ENCODE measurements at places on chromosomes 16 and 17.
A peak's percentile ranks its signal among the peaks of the same experiment; 100 is the strongest.

GRCh38 chr17:9470171-9470570 lies 105.4 kb downstream of the STX8 start:
- DNase-seq, result no peak

- DNase-seq, result no peak
These were observed 98.4 kb downstream of the XYLT1 start for GRCh38 chr16:17372386-17372785.

DNA sequence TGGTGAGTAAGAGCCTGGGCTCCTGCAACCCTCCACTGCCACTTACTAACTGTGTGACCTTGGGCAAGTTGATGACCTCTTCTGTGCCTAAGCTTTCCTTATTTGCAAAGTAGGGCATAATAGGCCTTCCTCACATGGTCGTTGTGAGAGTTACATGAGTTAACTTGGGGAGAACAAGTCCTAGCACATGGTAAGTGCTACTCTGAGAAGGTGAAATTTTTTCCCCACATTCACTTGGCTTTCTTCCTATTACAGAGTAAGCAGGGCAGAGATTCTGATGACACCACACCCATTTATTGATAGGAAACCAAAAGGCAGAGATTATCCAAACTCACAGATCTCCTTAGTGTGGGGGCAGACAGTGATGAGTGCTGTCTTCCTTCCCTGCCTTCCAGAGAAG lies 1.6 kb downstream of the KCNH4 start:
- DNase-seq, result no peak

GRCh38 chr16:11384956-11385586 lies 39.8 kb downstream of the RMI2 start:
- DNase-seq, result no peak

GRCh38 chr16:89534252-89534756 lies 26.1 kb downstream of the SPG7 start:
- no peak for DNase-seq

DNA sequence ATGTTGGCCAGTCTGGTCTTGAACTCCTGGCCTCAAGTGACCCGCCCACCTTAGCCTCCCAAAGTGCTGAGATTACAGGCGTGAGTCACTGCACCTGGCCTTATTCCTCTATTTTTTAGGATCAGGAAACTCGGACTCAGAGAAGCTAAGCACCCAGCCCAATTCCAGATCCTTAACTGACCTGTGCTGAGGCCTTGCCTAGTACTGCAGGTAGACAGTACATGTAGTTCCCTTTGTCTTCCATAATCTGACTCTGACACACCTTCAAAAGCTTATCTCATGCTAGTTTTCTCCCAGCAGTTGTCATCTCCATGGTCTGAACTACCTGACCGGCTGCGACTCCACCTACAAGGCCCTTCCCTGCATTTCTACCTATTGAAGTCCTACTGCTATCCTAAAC lies 65.7 kb upstream of the AXIN2 start:
- DNase-seq, result no peak

GRCh38 chr17:66763056-66763455 lies 71.9 kb upstream of the CACNG5 start:
- DNase-seq, result no peak

DNA sequence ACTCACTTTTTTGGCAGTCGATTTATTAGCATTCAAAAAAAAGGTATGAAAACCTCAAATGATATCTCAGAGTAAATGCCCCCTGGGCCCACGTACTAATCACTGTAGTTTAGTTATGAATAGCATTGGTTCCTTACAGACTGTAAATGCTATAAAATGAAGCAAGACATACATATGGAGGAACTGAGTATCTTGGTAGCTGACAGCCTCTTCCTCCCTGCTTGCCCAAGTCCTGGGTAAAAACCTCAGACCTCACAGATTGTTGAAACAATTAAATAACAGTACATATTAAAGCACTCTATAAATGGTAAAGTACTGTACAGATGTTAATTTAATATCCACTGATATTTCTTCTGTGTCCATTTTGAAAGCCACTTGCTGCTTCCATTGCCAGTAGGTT lies 33.2 kb upstream of the ABCC11 start:
- DNase-seq, result no peak

DNA sequence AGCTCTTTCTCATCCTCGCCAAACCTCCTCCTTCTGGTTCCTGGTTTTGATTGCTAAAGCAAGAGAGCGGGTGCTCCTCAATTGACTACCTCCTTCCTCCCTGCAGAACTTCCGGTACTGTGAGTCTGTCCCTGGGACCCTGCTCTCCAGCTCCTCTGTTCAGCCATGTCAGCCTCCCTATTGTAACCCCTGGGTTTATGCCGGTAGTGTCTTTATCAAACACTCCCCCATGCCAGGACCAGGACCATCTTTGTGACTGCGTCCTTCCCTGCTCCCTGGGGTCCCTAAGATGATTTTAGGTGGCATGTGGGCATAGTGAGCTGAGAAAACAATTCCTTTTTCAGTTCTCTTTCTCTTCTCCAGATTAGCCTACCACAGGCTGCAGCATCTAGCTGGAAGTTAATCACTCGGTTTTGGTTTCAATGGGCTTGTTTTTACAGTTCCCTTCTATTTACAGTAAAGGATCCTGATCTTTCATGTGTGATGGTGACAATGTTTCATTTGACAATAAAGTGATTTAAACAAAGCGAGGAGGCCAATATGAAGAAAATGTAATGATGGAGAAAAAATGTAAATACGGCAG lies 27.7 kb upstream of the IL21R start:
- DNase-seq, result no peak

GRCh38 chr16:67461600-67462278 lies 19.2 kb downstream of the ATP6V0D1 start:
- DNase-seq, result no peak

- peak; percentile 10 for DNase-seq
These were observed 46.7 kb downstream of the RNF157 start for GRCh38 chr17:76193591-76193990.

DNA sequence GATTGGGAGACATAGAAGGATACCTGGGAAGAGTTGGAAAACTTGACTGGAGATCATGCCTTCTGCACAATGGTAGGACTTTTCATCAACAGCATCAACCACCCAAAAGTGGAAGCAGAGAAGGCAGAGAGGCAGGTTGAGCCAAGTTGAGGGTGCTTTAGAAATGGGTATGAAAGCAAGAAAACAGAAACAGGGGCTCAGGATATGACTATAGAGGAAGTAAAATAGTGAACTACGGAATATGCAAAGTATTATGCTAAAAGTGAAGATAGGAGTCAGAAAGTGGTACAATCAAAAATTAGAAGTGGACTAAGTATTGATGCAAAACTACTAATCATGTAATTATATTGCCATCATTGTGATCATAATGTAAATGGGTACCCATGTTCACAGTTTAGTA lies 16.1 kb upstream of the ARHGAP44 start:
- DNase-seq, result no peak

DNA sequence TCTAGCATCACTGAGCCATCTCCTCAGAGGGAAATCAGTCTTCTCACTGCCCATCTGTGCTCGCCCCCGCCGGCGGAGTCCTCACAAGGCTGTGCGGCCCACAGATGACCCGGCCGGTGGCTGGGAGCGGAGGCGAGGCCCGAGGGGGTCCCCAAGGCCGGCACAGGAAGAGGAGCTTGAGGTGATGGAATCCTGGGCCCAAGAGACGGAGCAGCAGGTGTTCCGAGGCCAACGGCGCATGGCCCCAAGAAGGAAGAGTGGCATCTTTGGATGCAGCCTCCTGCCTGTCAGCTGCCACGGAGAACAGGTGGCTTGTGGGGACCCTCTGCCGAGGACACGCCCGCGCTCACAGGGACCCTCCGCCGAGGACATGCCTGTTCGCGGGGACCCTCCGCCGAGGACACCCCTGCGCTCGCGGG lies 72.7 kb upstream of the GNG13 start:
- no peak for DNase-seq

DNA sequence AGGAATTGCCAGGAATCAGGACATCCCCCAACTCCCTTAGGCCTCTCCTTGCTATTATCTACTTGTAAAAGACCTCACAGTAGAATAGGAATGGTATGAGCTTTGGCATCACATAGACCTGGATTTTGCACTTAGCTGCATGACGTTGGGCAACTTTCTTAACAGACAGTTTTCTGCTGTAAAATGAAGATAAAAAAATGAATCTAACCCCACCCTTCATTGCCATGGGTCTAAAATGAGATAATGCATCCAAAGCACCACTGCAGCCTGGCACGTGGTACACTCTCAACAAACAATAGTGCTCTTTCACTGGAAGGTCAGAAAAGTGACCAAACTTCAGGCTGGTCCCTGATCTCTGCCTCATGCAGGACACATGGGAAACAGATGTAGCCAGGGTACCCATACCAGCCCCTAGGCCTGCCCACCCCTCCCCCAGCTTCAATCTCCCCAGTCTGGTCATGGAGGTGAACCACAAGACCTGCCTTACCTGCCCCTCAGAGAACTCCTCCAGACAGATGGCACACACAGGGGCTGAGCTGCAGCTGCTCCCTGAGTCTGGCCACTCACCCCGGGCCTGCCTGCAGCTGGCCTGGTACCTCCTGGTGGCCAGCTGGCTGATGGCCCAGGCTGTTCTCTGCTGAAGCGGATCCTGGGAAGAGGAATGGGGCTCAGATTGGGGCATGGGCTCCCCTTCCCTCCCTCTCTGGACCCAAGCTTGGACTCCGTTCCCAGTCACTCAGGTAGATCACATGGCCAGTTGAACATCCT lies 8.5 kb upstream of the SUPT4H1 start:
- DNase-seq, result no peak
